ENCODE measurements at places on chromosomes 2 and 18.

GRCh38 chr2:86622519-86623042, 1.1 kb downstream of the RNF103 start:
- peak; percentile 17 for DNase-seq

DNA sequence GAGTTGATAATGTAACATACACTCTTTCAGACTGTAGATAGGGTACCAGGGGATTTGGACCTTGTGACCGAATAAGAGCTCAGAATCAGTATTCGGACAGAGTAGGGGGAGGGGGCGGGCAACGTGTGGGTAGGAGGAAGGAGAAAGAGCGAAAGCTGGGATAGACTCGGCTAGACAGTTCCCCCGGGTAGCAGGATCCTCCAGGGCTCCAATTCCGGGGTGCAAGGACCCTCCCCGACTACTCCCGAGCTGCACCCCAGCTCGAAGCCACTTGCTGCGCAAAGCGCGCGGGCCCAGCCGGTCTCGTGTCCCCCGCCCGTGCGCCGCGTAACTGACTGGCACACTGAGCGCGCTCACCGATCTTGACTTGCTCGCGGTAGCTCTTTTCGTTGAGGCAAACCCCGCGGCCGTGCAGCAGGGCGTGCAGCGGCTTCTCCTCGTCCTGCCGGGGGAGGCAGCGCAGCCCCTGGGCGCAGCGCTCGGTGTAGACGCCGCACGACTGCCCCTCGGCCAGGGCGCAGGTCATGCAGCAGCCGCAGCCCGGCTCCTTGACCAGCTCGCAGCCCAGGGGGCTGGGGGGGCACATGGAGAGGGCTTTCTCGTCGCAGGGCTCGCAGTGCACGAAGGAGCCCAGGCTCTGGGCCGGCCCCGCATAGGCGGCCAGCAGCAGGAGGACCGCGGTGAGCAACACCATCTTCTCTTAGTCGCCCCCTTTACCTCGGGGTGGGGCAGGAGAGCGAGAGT, 1.1 kb downstream of the IGFBP5 start:
- DNase-seq: peak; percentile 33

- DNase-seq: peak; percentile 22
Observed at GRCh38 chr2:231929961-231930592, 3.9 kb upstream of the NPPC start.

- peak; percentile 57 for DNase-seq
Observed at GRCh38 chr2:72744049-72744448, 81.8 kb downstream of the EXOC6B start.

DNA sequence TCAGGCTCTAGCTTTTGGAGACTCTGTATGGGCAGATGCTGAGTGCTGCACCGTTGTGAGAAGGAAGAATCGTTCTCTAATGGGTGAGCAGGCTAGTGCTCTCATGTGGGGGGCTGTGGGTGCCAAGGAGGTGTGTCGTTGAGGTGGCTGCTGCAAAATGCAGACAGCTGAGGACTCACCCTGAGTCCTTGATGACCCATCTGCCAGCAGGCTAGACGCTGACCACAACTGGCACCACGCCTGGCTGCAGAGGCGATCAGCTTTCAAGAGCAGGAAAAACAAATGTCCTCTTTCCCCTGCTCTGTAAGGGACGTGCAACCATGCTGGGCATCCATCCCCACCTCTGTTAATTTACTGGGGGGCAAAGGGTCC, 48.2 kb downstream of the HAUS1 start:
- peak; percentile 82 for DNase-seq

DNA sequence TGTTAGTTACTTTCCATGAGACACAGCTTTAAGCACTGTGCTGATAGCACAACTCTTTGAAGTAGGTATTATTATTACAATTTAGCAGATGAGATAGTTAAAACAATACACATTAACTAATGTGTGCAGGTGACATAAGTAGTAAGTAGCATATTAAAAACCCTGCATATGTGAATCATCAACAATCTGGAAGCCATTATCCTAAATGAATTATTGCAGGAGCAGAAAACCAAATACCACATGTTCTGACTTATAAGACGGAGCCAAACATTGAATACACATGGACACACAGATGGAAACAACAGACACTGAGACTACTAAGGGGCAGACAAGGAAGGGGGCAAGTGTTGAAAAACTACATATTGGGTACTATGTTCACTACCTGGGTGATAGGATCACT, 300.3 kb upstream of the GULP1 start:
- DNase-seq: peak; percentile 44

GRCh38 chr2:208031608-208032019, 6.3 kb upstream of the PLEKHM3 start:
- DNase-seq: peak; percentile 87

GRCh38 chr2:169397697-169398096, 35.4 kb upstream of the LRP2 start:
- no peak for DNase-seq

DNA sequence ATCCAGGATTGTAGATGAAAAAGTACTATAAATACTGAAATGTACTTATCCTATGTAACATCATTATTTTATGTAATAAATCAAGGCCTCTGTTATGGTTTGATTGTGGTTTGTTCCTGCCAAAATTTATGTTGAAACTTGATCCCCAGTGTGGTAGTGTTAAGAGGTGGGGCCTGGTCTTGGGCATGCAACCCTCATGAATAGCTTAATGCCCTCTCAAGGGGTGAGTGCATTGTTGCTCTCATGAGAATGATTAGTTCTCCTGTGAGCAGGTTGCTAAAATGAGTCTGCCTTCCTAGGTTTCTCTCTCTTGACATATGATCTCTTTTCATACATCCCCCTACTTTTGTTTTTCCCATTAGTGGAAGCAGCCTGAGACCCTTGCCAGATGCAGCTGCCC, 915.4 kb downstream of the TSN start:
- no peak for DNase-seq

- DNase-seq: no peak
Observed at GRCh38 chr2:59585655-59586054, 967.8 kb downstream of the BCL11A start.

DNA sequence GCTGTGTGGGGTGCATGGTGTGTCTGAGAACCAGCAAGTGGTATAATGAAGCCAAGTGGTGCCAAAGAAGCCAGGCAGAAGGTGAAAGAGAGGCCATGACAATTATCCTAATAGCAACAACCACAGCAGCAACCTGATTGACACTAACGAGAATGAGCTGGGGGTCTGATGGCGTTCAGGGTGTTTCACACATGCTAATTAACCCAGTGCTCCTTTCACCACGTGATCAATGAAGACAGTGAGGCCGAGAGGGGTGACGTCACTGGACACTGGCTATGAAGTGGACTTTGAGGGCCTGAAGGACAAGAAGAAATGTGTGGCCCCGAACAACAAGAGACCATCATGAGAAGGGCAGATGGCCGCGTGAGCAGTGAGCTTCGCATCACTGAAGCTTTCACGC, 364.4 kb upstream of the ID2 start:
- DNase-seq: no peak

GRCh38 chr2:26170795-26171194, 2.1 kb upstream of the GAREM2 start:
- DNase-seq: no peak

GRCh38 chr2:169509298-169509885, at the start of gene KLHL41:
Gene KLHL41, plus strand, starts transcription at chr2:169509702. Its CDS starts 77 bp downstream, at chr2:169509779.
- peak; percentile 19 for DNase-seq

DNA sequence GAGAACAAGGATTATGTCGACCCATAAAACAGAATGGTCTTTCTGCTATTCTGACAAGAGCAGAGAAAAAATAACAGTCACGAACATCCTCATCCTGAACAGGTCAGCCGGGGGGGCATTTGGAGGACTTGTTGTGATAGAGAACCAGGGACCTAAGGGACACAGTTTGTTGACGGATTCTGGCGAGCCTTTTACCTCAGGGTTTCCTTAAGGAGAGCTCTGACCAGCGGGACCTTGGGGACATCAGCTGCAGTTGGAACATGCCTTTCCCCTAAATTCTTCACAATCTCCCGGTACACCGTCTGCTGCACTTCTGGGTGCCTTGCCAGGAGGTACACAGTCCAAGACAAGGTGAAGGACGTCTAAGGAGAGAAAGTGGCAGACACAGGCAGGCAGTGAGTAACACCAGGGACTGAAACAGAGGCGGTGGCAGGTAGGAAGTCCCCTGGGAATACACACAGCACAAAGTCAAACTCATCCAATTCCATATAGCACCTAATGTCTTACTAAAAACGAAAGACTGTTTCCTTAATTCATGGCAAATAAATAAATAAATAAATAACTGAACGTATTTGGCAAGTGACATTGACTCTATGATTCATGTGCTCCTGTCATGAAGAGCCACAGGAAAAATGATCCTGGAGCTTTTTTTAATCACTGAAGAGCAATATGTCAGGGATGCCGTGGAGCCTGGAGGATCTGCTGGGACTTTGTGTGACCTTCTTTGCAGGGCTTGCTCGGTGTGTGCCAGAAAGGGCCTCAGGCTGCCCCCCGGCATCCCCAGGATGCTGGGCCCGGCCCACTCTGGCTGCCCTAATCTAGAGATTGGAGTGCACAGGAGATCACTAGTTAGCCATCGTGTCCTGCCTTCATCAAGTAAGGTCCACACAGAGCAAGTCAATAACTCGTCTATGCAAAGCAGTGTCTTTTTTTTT, 24.7 kb downstream of the CYP27C1 start:
- DNase-seq: no peak

GRCh38 chr2:183495589-183496267, 371.5 kb downstream of the NUP35 start:
- DNase-seq: no peak

DNA sequence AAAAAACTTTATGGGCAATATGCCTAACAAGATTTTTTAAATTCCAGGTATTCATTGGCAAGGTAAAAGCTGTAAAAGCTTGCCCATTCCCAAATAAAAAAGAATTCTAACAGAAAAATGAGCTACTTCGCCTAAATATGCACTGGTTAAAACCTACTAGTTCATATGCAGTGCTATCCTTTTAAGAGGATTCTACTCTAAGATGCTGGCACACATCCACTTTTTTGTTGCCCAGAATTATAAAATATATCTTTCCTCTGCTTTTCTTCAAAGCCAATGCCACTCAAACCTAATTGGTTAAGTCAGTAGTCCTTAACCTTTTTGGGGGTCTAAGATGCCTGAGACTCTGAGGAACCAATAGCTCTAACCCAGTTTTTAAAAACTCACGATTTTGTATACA, 3.2 kb downstream of the XPO1 start:
- DNase-seq: no peak

- DNase-seq: no peak
Observed at GRCh38 chr18:3842844-3843243, 392.9 kb downstream of the TGIF1 start.

DNA sequence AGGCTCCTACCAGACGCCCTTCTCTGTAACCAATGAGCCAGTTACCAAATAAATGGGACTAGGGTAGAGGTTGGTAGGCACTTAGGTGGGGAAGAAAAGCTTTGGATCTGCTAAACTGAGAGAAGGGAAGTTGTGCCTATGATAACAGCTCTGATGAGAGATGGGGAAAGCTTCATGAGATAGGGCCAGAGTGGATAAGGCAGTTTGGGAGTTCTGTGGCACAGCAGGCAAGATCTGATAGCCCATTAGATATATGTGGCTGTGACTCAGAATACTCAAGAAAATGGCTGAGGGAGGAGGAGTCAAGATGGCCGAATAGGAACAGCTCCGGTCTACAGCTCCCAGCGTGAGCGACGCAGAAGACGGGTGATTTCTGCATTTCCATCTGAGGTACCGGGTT, 99.8 kb downstream of the PDE11A start:
- DNase-seq: no peak

DNA sequence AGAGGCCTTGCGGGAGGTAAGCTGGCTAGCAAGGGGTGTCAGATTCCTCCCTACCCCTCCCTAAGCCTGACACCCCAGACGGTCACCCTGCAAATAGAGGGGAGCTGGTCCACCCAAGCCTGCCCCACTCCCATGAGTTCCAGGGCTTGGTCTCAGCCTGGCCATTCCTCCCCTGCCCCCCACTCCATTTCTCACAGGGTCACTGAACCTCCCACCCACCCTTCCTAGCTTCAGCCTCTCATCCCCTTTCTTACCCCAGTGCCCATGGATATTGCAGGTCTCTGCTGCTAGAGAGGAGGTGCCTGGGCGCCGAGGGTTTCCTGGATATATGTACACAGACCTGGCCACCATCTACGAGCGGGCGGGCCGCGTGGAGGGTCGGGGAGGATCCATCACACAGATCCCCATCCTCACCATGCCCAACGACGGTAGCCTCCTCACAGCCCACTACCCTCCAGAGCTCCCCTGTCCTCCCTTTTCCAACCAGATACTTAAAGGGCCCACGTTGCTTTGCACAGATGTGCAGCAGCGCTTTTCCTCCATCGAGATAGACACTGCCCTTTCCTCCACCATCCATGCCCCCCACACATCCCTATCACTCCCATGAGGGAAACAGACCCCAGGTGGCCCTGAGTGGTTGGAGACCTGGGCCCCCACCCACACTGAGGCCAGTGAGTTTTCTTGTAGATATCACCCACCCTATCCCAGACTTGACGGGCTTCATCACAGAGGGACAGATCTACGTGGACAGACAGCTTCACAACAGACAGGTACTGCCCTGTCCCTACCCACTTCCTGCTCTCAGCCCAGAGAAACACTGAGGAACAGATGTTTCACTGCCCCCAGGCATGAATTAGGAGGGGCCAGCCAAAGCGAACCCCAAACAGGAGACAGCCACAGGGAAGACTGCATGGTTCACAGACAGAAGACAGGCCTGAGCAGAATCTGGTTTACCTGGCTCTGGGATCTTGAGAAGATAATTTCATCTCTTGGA, 15.2 kb upstream of the ANKRD53 start:
- DNase-seq: no peak

DNA sequence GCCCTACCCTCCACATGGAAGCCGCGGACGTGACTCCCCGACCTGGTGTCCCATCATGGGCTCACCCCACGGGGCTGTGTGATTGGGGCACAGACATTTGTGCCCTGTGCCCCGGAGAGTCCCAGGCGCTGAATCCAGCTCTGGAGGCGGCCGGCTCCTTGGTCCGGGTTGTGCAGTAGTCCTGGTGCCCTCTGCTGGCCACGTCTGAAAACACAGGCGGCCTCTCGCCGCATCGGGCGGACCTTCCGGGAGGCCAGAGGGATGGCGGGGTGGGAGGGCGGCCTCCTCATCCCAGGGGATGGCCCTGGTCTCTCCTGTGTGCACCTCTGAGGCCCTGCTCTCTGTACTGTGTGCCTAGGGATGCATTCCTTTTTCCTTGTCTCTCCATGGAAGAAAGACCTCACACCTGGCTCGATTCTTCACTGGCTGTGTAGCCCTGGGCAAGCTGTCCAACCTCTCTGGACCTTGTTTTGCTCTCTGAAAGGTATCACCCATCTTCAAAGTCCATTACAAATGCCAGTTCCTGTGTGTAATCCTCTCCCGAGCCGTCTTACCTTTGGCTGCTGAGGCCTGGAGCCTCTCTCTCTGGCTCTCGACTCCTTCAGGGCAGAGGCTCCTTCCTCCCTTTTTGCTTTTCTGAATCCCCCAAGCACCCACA, 27.6 kb downstream of the CELF4 start:
- DNase-seq: peak; percentile 59

- DNase-seq: no peak
Observed at GRCh38 chr2:126862730-126863129, 36.0 kb upstream of the TEX51 start.

DNA sequence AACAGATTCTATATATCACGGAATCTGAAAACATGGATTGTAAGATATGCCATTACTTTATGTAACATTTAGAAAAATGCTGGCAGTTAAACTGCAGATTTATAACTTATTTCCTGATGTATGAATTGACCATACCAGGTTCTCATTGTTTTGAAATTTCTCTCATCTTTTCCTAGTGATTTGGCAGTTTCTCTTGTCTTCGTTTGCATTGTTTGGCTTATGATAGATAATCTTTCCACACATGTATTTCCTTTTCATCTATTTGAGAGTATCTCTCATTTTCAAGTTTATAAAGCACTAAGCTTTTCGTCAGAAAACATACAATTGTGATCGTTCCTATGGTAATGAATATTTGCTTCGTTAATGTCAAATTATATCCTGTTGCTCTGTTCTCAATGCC, 16.3 kb downstream of the NBEAL1 start:
- no peak for DNase-seq

- no peak for DNase-seq
Observed at GRCh38 chr2:33619028-33619427, 19.9 kb upstream of the FAM98A start.

Measured in AG10803 (cell line).